Stimulated activated CD4-positive, alpha-beta T cell treated with anti-CD3 and anti-CD28 coated beads, Interleukin-15, amount 100 ng/mL, for 48 hours (primary cell): ENCODE measurements at places on chromosomes 6 and 20.

- DNase-seq = no peak
Observed at GRCh38 chr20:21684671-21685070, 20.8 kb upstream of the PAX1 start.

DNA sequence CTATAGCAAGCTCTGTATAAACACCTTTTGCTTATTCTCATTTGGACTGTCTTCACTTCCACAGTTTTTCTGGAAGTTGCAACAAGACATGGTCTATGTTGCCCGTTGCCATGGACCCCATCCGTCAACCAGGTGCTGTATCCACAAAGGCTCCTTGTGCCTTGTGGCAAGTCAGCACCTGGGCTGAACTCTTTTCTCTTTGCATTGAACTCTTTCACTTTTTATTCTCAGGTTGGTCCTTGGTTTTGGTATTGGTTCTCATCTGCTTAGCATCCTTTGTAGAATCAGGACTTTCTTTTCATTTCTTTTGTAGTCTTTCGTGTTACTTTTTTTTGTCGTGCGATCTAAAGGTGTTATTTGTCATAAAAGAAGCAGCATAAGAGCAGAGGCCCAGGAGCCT is 5.0 kb upstream of the GSTA1 start:
- DNase-seq = no peak

- DNase-seq = peak; percentile 61
Observed at GRCh38 chr6:32118782-32119628, 9.0 kb downstream of the ATF6B start.

DNA sequence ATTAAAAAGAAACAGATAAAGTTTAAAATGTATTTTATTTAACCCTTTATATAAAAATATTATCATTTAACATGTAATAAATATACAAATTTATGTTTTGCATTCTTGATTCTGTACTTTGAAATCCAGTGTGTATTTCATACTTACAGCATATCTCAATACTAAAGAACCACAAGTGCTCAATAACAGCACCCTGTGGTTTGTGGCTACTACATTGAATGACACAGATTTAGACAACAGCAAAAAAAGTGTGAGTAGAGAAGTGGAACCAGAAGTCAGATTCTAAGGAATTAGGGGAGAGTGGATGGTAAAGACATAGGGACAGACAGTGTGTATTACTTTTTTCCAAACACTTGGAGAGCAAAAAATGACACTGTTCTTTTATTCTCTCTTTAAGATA is 524.5 kb downstream of the BMP2 start:
- no peak for DNase-seq

DNA sequence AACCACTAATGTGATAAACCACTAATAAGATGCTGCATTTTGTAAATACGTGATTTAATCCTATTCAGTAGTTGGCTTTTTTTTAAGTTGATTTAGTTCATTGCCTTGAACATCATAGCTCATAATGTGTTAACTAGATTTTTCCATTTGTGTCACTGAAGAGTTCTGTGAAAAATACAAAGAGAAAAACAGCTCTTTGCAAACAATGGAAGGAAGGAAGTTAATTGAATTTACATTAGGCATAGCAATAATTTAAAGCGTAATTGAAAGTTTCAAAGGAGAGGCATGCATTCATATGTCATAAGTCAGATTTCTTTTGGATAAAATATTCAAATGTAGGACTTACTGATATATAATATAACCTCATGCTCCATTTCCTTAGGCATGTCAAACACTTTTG is 102.3 kb downstream of the TBC1D7 start:
- no peak for DNase-seq

DNA sequence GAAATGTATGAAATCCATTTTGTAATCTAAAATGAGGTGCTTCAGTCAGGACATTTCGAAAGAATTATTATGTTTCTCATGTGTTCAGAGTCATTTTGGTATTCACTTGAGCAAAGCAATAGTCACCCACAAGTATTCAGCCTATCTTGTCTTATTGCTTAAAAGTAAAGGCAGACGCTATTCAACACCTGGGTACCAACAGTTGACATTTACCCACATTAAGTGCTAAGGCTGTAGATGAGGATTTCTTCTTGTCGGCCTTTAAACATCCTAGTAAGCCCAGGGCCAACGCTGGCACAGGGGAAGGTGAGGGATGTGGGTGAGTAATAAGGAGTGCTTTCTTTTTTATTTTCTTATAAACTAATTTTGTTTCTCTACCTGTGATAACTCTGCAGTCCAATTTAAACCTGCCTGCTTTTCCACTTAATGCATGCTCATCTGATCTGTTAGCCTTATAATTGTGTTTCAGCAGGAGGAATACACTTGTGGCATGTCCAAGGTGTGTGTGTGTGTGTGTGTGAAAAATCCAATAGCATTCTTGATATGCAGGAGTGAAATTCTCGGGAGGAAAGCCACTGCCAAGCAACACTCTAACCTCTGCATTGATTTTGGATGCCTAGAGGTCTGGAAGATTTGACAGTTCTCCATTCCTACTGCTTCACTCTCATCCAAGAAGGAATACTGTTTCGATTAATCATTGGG is 252.0 kb downstream of the SOX4 start:
- DNase-seq = no peak

DNA sequence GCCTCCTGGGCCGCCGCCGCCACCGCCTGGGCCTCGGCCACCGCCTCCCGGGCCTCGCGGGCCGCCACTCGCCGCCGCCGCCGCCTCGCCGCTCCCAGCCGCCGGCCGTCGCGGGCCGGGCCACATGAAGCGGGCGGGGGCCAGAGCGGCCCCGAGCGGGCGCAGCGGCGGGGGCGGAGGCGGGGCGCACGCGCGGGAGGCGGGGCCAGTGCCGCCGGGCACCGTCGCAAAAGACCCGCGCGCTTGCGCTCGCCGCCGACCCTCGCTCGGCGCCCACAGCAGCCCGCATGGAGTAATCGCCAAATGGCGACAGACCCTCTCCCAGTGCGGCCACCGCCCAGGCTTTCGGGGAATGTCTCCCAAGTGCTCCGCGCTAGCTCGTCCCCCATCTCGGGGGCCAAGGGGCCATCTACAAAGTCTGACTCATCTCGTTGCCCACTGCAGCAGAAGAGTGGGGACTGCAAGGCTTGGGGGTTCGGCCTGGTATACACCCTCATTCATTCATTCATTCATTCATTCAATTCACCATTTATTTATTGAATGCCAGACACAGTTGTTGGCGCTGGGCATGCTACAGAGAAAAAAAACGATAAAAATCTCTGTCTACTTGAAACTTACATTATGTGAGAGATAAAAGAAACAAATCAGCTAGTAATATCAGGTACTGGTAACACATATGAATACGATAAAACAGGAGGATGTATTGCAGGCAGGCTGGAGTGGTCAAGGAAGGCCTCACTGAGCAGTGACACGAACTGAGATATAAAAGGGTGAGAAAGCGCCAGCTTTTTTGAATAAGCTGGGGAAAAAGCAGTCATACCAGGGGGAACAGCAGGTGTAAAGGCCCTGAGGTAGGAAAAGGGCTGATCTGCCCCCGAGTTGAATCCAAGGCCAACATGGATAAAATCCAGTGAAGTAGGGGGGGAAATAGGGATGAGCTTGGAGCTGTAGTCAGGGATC is at the start of gene B4GALT5:
TSS of gene B4GALT5 (minus strand) at position 126 of the 960 bp plus-strand sequence. CDS start 188 bp downstream, outside the sequence.
- DNase-seq = peak; percentile 58

GRCh38 chr6:122833021-122833491 is 44.0 kb downstream of the SMPDL3A start:
- DNase-seq = no peak

DNA sequence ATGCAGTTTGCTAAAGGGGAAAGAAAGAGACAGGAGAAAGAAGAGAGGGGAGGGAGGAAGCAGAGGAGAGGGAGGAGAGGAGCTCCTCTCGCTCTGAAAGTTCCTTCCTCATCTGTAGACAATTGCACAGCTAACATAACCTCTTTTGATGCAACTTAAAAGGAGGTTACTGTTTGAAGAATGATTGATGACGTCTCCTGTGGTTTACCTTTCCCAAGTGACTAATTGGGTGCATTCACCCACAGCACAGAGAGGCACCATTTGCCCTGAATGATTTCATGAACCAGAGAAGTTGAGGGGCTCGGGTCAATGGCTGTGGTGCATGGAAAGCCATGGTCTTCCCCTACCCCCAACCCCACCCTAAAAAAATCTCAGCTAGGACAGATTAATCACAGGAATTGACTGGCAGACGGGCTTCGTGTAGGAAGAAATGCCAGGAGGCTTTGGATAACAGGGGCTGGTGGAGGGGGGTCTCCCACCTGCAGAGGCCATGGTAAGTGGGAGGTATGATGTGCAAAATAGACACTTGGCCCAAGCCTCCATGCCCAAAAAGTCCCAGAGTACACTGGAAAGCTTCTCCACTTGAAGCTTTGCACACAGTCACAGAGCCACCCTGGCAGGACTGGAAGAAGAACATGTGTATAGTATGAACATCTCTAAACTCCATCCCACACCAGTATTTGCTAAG is 213.7 kb downstream of the ANKRD60 start:
- DNase-seq = no peak

GRCh38 chr6:64985726-64986125 is 721.3 kb downstream of the EYS start:
- DNase-seq = no peak

DNA sequence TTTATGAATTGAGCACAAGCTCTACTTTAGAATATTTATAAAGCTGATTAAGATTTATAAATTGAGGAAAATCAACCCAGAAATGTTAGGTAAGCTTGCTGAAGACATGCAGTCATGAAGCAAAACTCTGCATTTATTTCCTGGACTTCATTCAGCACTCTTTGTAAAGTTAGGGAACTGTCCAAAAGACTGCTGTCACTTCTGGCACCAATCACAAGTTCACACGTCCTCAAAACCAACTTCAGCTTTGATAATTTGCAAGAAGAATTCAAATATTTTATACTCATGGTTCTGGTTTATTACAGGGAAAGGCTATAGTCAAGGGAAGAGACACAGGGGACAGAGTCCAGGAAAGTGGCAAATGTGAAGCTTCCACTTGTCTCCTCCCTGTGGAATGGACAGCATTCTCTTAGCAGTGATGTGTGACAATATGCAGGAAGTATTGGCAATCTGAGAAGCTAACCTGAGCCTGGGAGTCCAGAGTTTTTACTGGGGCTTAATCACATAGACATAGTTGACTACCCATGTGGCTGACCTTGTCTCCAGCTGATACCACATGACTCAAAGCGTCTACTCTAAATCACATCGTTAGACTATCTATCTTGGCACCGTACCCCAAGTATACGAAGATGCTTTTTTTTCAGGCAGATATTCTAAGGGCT is 85.4 kb downstream of the PPP1R14C start:
- DNase-seq = no peak

DNA sequence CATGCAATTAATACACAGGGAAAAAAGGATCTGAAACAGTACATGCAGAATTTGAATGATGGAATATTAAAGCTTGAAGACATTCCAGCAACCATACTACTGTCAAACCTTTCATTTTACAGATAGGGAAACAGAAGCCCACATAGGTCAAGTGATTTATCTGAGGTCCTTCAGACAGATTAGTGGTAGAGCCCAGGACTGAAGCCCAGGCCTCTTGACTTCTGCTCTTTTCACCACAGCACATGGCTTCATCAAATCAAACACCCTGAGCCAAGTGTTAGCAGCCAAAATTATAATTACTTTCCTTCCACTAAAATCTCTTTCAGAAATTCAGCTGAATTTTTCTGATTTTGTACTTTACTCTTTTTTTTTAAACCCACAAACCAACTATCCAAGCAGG is 435.6 kb upstream of the RUNX2 start:
- DNase-seq = no peak

DNA sequence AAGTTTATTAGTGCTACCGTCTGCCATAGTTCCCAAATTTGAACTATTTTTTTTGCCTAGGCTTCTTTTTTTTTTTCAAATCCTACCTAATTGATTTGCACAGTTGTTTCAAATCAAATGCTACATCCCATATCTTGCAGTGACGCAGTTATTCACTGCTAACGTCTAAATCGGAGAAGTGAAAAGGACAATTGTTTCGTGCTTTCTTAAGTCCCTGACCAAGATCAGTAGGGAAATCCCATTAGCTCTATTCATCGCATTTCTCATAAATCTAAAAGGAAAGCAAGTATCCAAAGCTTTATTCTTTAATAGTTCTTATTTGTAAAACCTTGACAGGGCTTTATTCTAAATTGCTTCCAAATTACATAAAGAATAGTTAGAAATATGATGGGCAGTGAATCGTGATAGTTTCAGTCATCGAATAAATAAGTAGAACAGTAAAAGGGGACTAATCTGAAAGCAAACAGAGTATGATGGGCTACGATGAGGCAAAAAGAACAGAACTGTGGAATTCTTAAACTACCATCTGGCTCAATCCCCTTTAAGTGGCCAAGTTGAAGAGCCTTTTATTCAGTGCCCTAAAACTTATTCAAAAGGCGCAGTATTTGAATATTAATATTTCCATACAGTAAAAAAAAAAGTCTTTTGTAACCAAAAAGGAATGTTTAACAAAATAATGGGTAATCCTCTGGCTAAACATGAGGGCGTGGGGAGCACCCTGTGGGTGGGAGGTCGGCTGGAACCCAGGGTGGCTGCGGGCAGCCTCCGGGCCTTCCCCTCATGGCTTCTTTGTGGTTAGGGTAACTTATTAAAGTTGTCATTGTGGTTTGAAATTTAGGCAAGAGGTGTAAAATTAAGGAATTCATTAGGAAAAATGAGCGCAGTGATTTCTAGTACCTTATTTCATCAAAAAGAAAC is 3.0 kb upstream of the ARID1B start:
- DNase-seq = no peak

GRCh38 chr6:150806790-150807189 is 58.7 kb upstream of the MTHFD1L start:
- no peak for DNase-seq

DNA sequence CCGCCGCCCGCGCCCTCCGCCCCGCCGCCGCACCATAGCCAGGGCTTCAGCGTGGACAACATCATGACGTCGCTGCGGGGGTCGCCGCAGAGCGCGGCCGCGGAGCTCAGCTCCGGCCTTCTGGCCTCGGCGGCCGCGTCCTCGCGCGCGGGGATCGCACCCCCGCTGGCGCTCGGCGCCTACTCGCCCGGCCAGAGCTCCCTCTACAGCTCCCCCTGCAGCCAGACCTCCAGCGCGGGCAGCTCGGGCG is 1.5 kb downstream of the FOXC1 start:
- DNase-seq = no peak
